ENCODE measurements at places on chromosomes 5 and 9. TPM values are rescaled to one million over a fixed set of nuclear protein-coding genes. Genes with fewer than 3 reads are reported as not detected.

The CKMT2 gene
- total RNA-seq: 29.5 TPM

The DDX4 gene
- 0.06 TPM for total RNA-seq

The NTNG2 gene
- 1.9 TPM for total RNA-seq

The FYB1 gene
- total RNA-seq: 1.6 TPM

The RASEF gene
- total RNA-seq: 0.23 TPM

The SLC22A5 gene
- total RNA-seq: 4.4 TPM

The FGF1 gene
- total RNA-seq: 0.50 TPM

The GFM2 gene
- total RNA-seq: 35.3 TPM

The TEK gene
- 27.9 TPM for total RNA-seq

All from adrenal gland (tissue), 19 donors.